Putamen (tissue), 1 donor: ENCODE measurements at places on chromosomes 12 and 14.

DNA sequence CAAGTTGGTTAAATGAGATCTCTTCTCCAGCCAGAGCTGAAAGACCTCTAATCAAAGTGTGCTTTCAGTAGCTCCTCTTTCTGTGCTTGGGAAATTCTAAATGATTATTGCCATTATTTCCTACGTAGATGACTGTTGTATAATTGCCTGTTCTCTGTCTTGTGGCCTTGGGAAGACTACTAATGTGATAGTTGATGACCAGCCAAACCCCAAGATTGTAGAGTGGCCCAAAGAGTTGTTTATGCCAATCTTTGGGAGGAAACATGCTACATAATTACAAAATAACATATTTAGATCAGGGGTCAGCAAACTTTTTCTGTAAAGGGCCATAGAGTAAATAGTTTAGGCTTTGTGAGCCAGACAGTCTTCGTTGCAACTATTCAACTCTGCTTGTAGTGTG, 135.1 kb upstream of the DIO2 start:
- DNase-seq, result no peak

GRCh38 chr12:26188127-26188526, 7.2 kb upstream of the SSPN start:
- DNase-seq, result no peak

DNA sequence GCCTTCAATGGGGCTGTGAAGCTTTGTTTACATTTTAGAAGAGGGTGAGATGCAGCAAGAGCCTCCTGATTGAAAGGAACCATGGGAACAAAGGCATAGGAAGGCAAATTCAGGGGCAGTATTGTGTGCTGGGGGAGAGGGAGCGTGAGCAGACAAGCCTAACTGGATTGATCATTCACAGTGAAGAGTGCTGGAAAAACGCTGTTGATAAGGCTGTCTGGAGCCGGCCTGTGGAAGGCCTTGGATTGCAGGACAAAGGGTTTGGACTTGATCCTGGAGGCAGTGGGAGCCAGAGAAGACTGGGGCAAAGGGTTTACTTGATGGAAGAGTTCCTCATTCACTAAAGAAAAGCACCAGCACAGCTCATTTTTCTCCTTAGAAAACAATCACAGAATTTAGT, 160.5 kb downstream of the PAH start:
- DNase-seq, result no peak

- no peak for DNase-seq
These were observed 216.3 kb downstream of the PHETA1 start for GRCh38 chr12:111152561-111152960.

DNA sequence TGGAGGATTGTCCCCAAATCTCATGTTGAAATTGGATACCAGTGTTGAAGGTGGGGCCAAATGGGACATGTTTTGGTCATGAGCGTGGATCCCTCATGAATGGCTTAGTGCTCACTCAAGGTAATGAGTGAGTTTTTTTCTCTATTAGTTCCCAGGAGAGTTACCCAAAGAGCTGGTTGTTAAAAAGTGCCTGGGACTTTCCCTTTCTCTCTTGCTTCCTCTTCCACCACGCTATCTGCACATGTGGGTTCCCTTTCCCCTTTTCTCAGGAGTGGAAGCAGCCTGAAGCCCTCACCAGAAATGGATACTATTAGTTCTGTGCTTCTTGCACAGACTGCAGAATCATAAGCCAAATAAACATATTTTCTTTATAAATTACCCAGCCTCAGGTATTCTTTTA, 465.4 kb downstream of the FSCB start:
- DNase-seq, result no peak

DNA sequence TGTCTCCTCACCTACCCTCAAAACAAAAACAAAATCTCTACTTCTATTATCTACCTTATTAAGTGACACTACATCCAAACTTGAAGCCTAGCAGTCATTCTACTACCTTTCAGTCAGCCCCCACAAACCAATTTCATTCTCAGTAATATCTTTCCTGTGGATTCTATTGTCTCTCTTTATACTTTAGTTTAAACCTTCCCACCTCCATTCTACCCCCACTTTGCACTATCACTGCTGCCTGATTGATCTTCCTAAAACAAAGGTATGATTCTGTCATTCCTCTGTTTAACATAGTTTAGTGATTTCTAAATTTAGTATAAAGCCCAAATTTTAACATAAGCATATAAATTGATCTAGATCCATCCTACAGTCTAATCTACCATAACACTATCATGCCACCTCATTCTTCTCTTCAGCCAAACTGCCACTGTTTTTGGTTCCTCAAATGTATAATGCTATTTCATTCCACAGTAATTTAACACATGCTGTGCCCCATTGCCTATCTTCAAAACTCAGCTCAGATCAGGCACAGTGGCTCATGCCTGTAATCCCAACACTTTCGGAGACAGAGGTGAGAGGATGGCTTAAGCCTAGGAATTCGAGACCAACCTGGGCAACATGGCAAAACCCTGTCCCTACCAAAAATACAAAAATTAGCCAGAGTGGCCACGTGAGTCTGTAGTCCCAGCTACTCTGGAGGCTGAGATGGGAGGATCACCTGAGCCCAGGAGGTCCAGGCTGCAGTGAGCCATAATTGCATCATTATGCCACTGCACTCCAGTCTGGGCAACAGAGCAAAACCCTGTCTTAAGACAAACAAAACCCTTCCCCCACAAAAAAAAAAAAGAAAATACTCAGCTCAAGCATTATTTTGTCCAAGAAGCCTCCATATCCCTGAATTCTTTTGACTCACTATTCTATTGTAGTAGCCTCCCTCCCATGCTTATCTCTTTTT, 3.1 kb upstream of the STRN3 start:
- peak; percentile 59 for DNase-seq

DNA sequence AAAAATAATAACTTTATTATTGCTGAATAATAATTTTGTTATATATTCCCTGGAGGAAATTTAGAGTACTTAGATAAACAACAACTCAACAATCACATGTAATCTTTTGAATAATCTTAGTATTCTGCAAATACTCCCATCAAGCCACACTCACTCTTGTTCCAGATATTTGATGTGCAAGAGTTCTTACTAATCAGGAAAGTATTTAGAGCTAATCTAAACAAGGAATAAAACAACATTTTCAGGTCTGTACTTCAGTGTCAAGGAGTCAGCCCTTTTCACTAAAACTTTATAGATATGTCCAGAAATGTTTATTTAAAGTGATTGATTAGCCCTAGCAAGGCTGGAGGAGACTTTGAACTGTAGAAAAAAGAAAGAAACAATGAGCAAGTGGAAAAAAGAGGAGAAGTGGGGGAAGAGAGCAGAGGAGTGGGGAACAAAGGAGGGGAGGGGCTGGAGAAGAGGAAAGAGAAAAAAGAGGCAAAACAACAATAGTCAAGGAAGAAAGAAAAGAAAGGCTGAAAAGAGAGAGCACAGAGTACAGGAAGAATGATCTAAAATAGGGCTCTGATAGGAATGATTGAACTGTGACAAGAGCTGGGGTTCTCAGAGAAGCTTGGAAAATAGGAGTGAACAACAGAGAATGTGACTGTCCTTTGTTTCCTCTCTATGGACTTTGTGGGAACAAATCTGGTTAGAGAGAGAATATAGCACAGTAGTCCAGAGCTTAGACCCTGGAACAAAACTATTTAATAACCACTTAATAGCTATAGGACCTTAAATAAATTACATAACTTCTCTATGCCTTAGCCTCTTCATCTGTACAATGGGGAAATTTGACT, 238.7 kb downstream of the AKAP6 start:
- DNase-seq, result no peak

- DNase-seq, result no peak
These were observed 12.3 kb upstream of the SLC35E3 start for GRCh38 chr12:68733661-68734071.

GRCh38 chr14:80522936-80523335, 311.6 kb upstream of the DIO2 start:
- no peak for DNase-seq

DNA sequence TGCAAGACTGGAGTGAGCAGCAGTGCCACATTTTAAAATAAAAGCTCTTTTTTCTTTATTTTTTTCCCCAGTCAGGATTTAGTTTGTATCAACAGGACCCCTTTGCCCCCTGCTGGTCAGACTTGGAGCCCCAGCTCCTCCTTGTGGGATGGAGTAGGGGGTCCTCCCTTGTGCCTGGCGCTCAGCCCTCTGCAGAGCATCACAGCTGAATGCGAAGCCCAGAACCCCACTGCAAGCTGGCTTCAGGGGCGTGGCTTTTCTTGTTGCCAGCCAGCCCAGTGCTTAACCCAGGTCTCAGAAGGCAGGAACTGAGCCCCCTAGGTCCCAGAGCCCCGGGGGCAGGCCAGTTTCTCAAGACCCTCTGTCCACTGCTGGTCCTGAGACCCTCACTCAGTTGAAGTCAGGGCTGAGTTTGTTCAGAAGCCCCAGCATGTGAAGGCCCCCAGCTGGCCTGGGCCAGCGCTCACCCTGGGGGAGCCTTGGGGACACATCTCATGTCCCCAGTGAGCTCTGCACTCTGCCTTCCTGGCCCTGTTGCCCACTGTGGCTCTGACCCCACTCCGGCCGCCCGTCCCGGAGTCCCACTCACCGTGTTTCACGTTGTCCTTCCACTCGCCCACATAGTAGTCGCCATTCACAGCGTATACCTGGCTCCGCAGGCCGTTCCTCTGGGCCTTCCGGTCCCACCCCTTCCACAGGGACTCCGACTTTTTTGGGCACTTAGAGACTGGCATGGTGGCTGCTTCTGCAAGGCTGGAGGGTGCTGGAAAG, 519 bp downstream of the MORN3 start:
- no peak for DNase-seq

DNA sequence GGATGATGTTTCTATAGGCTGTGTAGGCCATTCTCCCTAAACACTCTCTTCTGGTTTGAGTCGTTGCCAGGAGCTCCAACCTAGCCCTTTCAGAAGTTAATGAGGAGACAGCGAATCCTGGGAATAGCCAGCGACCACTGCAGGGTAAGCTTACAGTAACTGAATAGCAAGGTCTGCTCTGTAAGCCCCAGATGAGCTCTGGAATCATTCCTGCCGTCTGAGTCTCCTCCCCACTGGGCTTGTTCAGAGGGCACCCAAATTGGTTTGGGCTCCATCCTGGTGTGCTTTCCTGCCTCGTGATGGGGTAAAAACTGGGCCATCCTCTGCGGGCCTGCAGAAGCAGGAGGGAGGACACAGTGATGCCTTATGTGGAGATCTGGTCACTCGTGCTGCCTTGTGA, 43.3 kb upstream of the EMP1 start:
- no peak for DNase-seq

DNA sequence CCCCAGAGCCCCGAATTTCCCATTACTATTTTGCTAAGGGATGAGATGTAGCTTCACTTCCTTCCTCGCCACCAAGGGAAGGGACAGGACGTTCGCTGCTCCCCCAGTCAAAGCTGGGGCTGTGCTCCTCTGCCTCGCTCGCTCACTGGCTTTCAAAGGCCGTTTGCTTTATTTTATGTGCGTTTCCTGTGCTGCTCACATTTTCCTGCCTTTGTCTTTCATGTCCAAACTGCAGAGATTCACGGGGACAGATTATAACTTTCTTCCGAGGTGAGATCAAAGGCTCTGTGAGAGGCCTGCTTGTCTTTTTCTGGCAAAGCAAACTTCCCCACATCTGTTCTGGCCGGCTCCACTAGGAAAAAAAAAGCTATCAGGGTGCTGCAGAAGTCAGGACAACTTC, 76.0 kb upstream of the FZD10 start:
- no peak for DNase-seq

DNA sequence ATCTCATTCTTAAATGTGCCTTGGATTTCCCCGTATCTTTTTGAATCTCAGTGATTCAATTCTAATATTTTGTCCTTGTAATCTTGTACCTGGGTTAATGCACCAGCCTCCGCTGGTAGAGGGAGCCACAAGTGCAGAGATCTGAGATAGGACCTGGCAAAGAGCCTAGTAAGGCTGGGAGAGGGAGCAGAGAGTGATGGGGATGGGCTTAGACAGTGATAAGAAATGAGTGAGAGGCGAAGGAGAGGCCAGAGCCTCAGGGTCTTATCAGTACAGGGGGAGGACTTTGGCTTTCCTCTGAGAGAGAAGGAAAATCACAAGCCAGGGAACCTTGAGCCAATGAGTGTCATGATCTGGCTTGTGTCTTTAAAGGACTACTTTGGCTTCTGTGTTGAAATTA, 30.5 kb upstream of the LMNTD1 start:
- DNase-seq, result no peak

DNA sequence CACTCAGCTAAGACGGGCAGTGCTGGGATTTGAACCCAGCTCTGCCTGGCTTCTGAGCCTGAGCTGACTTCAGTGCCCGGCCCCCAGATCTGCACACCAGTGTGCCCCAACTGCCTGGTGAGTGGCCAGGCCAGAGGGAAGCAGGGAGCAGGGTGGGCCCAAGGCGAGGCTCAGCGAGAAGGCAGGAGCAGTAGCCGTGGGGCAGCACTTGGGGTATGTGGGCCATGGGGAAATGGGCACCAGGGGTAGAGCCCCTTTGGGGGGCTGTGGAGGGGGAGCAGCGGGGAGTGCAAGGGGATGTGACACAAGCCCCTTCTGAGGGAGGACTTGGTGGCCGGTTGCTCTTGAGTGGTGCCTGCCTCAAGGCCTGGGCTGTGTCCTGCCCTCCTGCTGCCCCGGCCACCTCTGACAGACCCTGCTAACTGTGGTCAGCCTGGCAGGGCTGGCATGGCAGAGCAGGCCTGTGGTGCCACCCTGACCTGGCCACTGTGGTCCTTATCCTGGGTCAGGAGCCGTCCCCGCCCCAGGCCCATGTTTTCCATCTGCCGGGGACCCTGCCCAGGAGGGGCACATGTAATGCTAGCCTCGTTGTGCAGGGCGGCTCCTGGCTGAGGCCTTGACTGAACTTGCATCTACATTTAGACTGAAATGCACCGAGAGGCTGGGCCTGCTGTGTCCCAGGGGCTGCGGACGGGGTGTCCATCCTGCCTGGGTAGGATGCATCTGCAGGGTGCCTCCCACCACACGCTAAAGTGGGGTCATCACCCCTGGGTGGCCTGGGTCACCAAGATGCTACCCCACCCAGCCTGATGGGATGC, 90.5 kb downstream of the KIF26A start:
- no peak for DNase-seq

GRCh38 chr14:65239938-65240296, 137.6 kb upstream of the MAX start:
- peak; percentile 88 for DNase-seq
